ENCODE measurements at places on chromosomes 6 and 20.
A peak's percentile ranks its signal among the peaks of the same experiment; 100 is the strongest.

GRCh38 chr6:41229721-41230120 lies 1.6 kb downstream of the TREML4 start:
- DNase-seq: no peak

GRCh38 chr6:63795826-63796225 lies 160.2 kb downstream of the PHF3 start:
- DNase-seq: no peak

- DNase-seq: no peak
Observed at GRCh38 chr20:62760856-62761758, 35.2 kb upstream of the MRGBP start.

DNA sequence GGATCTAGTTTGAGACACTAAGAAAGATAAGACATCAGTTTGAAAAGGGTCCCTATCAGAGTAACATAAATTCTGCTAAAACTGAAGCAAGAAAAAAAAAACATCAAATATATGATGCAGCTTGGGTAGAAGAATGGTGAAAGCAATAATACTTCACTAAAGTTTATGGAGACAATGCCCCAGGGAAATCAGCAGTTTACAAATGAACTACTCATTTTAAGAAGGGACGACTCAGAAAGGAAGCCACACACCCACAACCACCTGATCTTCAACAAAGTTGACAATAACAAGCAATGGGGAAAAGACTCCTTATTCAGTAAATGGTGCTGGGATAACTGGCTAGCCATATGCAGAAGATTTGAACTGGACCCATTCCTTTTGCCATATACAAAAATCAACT lies 143.5 kb downstream of the TPBG start:
- DNase-seq: no peak

GRCh38 chr20:50792708-50793574 lies 1.9 kb upstream of the BCAS4 start:
- no peak for DNase-seq

- no peak for DNase-seq
Observed at GRCh38 chr6:29726001-29726400, 2.8 kb downstream of the HLA-F start.

DNA sequence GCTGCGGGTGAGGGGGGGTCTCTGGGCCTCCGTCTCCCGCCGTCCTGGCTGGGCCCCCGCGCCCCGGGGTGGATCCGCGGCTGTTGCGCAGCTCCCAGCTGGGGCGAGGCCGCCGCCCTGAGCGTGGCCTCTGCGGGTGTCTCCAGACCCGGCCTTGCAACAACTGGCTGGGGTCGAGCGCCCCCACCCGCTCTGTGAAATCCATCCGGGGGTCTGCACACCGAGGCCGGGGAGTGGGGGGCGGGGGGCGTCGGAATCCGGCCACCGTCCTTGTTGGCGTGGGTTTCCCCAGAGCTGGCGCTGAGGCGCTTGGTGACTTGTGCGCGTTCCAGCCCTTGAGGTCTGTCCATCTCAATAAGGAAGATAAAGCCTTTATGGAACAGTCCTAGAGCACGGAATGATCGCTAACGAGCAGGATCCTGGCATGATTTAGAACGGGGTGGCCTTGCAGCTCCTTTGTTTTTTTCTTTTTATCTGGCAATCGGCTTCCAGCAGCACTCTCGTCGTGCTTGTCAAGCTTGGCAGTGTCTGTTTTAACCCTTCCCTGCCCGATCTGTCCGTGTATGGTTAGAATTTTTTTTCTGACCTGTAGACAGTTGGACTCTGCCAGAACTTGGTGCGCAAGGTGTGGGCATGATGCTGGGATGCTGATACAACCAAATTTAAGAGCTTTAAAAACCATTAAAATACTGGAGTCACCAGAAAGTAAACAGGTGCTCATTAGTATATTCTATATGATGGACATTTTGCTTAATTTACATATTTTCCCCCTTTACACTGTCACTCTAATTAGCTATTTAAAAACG lies 675 bp downstream of the DSTN start:
- DNase-seq: peak; percentile 92

- no peak for DNase-seq
Observed at GRCh38 chr6:132530293-132530974, 7.6 kb upstream of the TAAR9 start.

Data from lower leg skin (tissue), 4 donors.